ENCODE measurements at places on chromosomes 5 and 9. TPM values are rescaled to one million over a fixed set of nuclear protein-coding genes. Genes with fewer than 3 reads are reported as not detected.

Gene TRIO
- 242 TPM for total RNA-seq

Gene CD180
- not detected for total RNA-seq

Gene TAF1L
- not detected for total RNA-seq

Gene PFN3
- not detected for total RNA-seq

DNA sequence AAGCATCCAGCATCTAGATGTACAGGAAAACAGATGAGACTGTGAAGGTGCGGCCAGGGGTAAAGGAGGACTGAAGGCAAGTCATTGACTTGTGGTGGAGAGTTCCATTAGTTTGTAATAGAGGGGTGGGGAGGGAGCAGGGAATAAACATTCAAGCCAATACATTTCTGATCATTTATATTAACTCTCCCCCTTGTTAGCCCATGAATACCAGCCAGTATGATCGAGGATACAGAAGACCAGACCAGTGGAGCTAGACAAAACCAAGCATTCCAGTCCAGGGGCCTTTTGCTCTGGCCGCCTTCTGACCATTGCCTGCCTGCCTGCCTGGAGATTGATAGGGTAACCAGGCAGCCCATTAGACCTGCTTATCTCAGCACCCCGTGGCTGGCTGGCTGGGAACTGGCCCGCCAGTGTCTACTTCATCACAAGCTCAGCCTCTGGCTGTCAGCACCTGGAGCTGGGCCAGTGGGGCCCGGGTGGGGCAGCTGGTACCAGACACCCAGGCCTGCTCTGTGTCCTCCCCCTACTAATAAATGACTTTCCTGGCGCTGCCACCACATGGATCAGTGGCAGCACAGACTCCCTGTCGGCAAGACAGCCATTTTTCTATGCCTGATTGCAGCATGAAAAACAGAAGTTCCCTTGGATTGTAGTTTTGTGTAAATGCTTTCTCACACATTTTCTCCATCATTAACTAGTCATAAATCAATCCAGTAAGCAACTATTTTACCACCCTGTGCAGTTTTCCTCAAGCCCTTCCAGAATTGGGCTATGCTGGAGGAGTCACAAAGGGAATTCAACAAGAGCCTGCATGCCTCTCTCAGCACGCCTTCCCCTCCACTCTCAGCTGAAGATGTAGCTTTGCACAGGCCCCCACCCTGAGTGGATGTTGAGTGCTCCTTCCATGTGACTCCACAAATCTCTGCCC is 181.3 kb downstream of the SNCAIP start:
- DNase-seq = no peak

DNA sequence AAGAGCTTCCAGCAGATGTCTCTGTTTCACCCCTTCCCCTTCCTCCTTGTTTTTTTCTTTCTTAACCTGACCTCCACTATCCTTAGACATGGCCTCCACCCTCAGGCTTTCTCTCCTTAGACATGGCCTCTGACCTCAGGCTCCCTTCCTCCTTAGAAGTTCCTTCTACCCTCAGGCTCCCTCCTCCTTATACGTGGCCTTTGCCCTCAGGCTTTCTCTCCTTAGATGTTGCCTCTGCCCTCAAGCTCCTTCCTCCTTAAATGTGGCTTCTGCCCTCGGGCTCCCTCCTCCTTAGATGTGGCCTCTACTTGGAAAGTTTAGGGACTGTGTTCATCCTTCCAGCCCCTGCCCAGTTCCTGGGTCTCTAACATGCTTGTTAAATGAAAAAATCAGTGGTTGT is 180.4 kb upstream of the S1PR3 start:
- no peak for DNase-seq

DNA sequence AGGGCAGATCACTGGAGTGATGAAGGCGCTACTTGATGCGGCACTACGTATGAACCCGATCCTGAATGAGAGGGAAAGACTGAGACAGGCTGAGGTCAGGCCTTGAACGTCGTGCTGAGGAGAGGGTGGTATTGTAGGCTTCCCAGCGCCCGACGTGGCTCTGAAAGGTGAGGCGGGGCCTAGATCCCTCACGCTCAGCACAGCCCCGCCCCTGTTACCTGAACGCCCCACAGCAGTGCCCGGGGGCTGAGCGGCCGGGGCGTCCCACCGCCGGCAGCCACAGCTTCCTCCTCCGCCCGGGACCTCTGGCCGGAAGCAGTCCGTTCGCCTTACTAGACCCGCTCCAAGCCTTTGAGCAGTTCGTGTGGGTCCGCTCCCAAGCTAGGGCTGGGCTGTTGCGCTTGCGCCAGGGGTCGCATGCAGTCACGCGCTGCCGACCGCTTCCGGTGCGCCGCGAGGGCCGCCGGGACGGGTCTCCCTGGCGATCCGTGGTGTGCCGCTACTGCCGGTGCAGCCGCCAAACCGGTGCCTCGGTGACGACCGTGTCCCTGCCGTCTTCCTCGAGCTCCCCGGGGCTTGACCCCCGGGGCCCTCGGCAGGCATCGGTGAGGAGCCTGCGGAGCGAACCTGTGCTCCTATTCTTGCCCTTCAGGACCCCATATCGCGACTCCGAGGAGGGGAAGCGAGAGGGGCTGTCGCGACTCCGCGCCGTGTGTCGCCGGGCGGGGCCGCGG is at the start of the genes HMGXB3 and TIGD6:
Gene HMGXB3, plus strand, starts transcription at position 484 of the 734 bp plus-strand sequence. CDS start 4,114 bp downstream, outside the sequence.
Gene TIGD6, minus strand, starts transcription at position 399 of the 734 bp plus-strand sequence. CDS start 4,306 bp downstream, outside the sequence.
- peak; percentile 94 for DNase-seq

Measured in endothelial cell of umbilical vein (primary cell).